ENCODE measurements at places on chromosomes 5 and 9. TPM values are rescaled to one million over a fixed set of nuclear protein-coding genes. Genes with fewer than 3 reads are reported as not detected.

DNA sequence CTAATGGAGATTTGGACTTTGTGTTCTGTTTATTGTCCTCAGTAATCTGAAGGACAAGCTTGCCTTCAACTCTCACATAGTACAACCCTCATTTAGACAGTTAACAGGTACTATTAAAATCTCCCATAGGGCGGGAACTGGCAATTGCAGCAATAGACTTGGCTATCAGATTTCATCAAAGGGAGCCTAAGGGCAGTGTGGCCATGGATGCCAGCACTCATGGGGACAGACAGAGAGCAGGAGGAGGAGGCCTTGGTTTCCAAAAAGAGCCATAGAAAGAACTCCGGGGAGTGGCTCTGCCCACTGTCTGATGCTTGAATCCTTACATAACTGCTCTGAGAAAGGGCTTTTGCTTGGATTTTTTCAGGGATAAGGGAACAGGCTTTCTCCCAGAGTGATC lies 6.8 kb downstream of the SLC36A1 start:
- H3K27ac ChIP-seq = no peak overlapping the region
- H3K36me3 ChIP-seq = no peaks in the 10 kb centered on the region
- no peaks in the 10 kb centered on the region for H3K27me3 ChIP-seq
- H3K4me3 ChIP-seq = no peak overlapping the region

DNA sequence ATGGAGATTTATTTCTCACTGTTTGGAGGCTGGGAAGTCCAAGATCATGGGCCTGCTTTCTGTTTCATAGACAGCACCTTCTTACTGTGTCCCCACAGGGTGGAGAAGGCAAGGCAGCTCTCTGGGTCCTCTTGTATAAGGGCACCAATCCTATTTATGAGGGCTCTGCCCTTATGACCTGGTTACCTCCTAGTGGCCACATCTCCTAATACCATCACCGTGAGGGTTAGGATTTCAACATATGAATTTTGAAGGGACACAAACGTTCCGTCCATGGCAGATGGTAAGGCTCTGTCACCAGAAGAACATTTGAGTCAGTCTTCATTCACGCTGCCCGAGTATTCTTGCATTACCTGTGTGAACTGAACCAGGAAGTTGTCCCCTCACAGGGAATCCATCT lies 48.4 kb downstream of the ANKRD33B start:
- no peaks in the 10 kb centered on the region for H3K27me3 ChIP-seq
- no peak overlapping the region for H3K27ac ChIP-seq
- no peak overlapping the region for H3K4me3 ChIP-seq
- no peaks in the 10 kb centered on the region for H3K4me1 ChIP-seq
- no peaks in the 10 kb centered on the region for H3K36me3 ChIP-seq

GRCh38 chr9:118529210-118529609 lies 825.0 kb downstream of the TLR4 start:
- H3K27ac ChIP-seq = no peak overlapping the region
- H3K4me1 ChIP-seq = no peaks in the 10 kb centered on the region
- no peak for DNase-seq
- H3K27me3 ChIP-seq = no peaks in the 10 kb centered on the region
- H3K36me3 ChIP-seq = no peaks in the 10 kb centered on the region

- H3K27me3 ChIP-seq = no peaks in the 10 kb centered on the region
- H3K27ac ChIP-seq = no peak within 1 kb of the TSS
Observed at GRCh38 chr9:121050128-121050988, at the start of gene C5. Gene C5 (minus strand): TSS chr9:121050275. CDS start chr9:121050246, 29 bp downstream.

DNA sequence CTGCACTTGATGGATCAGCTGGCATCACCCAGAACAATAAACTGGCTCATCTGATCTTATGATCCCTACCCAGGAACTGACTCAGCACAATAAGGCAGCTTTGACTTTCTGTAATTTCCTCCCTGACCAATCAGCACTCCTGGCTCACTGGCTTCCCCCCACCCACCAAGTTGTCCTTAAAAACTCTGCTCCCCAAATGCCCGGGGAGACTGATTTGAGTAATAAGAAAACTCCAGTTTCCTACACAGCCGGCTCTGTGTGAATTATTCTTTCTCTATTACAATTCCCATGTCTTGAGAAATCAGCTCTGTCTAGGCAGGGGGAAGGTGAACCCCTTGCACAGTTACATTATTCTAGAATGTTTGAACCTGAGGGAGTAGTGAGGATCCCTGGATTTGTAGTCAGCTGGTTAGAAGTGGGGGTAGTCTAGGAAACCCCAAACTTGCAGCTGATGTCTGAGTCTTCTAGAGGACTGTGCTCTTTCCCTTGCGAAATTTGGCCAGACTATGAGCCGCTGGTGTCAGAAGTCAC lies 111.7 kb upstream of the NEK6 start:
- H3K27me3 ChIP-seq = no peaks in the 10 kb centered on the region
- H3K4me1 ChIP-seq = no peaks in the 10 kb centered on the region
- DNase-seq = no peak
- H3K36me3 ChIP-seq = no peaks in the 10 kb centered on the region
- no peak overlapping the region for H3K27ac ChIP-seq

GRCh38 chr9:134390537-134390936 lies 64.3 kb downstream of the RXRA start:
- DNase-seq = peak; percentile 81
- peak overlapping the region; percentile 41 for H3K4me3 ChIP-seq
- H3K27me3 ChIP-seq = no peaks in the 10 kb centered on the region

DNA sequence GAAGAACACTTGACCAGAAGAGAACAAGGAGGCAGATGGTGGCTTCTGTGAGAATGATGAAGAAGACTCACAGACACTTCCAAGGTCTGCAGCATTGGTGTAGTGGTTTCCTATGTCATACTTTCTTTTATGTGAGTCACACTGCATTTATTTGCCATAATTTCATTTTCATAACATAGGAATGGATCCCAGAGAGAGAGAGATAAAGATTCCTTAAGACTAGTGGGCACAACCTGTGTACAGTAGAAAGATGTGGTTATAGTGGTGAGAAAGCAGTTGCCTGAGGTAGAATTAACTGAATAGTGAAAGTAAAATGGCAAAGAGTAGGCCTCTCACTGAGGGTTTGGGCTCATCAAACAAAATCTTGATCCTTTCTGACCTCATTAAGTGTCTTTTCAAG lies 7.6 kb upstream of the CCDC152 start:
- H3K27me3 ChIP-seq = no peaks in the 10 kb centered on the region
- H3K4me1 ChIP-seq = peaks cover 6% of the 10 kb centered on the region
- peak; percentile 27 for DNase-seq
- no peak overlapping the region for H3K27ac ChIP-seq
- H3K4me3 ChIP-seq = no peak overlapping the region
- H3K36me3 ChIP-seq = no peaks in the 10 kb centered on the region

GRCh38 chr9:137397675-137398423 lies 25.1 kb downstream of the EXD3 start:
- no peak overlapping the region for H3K27ac ChIP-seq
- no peak overlapping the region for H3K4me3 ChIP-seq
- DNase-seq = no peak
- H3K36me3 ChIP-seq = no peaks in the 10 kb centered on the region
- no peaks in the 10 kb centered on the region for H3K27me3 ChIP-seq
- H3K4me1 ChIP-seq = no peaks in the 10 kb centered on the region

GRCh38 chr5:43416803-43417394 lies 4.7 kb upstream of the CCL28 start:
- no peak overlapping the region for H3K27ac ChIP-seq
- no peaks in the 10 kb centered on the region for H3K27me3 ChIP-seq
- no peaks in the 10 kb centered on the region for H3K36me3 ChIP-seq
- no peak for DNase-seq
- H3K4me1 ChIP-seq = no peaks in the 10 kb centered on the region

- H3K4me1 ChIP-seq = peaks cover 41% of the 10 kb centered on the region
- no peak overlapping the region for H3K4me3 ChIP-seq
- no peak overlapping the region for H3K27ac ChIP-seq
- H3K36me3 ChIP-seq = no peaks in the 10 kb centered on the region
Observed at GRCh38 chr5:139514486-139514856, 31.9 kb upstream of the STING1 start.

DNA sequence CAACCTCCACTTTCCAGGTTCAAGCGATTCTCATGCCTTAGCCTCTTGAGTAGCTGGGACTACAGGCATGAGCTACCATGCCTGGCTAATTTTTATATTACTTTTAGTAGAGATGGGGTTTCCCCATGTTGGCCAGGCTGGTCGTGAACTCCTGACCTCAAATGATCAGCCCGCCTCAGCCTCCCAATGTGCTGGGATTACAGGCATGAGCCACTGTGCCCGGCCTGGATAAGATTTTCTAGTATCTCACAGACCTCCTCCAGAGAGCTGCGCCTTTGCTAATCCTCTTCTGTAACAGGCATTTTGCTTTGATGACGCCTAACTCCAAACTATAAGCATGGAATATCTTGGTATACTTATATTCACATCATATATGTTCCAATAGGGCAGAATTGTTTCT lies 99.4 kb downstream of the FSTL4 start:
- no peaks in the 10 kb centered on the region for H3K4me1 ChIP-seq
- no peak for DNase-seq
- H3K36me3 ChIP-seq = no peaks in the 10 kb centered on the region
- no peak overlapping the region for H3K4me3 ChIP-seq
- no peaks in the 10 kb centered on the region for H3K27me3 ChIP-seq
- no peak overlapping the region for H3K27ac ChIP-seq

GRCh38 chr9:96874947-96875460 lies 20.7 kb upstream of the ZNF782 start:
- peaks cover 10% of the 10 kb centered on the region for H3K27me3 ChIP-seq
- peak overlapping the region; percentile 46 for H3K4me3 ChIP-seq
- no peak overlapping the region for H3K27ac ChIP-seq

DNA sequence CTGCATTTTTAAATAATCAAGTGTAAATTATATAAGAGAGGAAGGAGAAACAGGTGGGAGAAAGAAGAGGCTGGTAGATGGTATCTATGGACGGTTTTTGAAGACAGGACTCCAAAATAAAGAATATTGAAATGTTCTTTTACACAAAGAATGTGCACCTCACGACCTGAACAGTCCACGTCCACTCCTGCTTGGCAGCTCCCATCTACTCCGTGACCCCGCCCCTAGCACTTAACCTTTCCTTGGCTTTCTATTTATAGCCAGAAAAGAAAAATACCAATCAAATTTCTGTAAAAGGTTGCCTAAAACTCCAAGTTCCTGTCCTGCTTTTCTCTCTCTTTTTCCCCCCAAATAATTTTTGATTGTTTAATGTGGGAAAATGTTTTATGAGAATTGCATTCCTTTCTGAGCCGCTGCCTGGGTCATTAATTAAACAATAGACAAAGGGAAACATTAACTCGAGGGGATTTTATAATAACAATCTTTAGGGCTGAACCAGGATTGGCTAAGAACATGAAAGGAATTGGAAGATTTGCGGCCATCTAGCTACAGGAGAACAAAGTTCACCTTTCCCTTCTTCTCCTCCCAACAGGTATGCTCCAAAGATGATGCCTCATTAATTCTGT lies 173.6 kb upstream of the MAP3K1 start:
- H3K4me3 ChIP-seq = no peak overlapping the region
- no peaks in the 10 kb centered on the region for H3K27me3 ChIP-seq
- H3K36me3 ChIP-seq = no peaks in the 10 kb centered on the region
- no peak overlapping the region for H3K27ac ChIP-seq
- H3K4me1 ChIP-seq = peaks cover 16% of the 10 kb centered on the region

DNA sequence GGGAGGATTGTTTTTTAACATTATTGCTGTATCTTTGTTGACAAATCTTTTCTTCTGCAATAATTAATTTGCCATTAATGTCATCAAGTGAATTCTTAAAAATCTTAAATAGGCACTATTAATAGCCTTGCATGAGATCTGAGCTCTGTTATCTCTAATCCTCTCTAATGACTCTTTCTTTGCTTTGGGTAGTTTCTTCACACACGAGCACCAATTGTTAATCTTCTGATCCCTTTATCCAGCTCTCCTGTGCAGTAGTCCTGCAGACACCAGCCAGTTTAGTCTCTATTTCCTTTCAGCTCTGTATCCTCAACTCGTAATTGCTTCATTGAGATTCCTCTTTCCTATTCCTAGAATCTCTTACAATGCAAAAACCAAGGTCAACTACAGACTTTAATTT lies 8.1 kb downstream of the SPINK14 start:
- no peak overlapping the region for H3K27ac ChIP-seq
- no peaks in the 10 kb centered on the region for H3K27me3 ChIP-seq
- no peak overlapping the region for H3K4me3 ChIP-seq
- DNase-seq = no peak
- no peaks in the 10 kb centered on the region for H3K36me3 ChIP-seq

- DNase-seq = no peak
- H3K27ac ChIP-seq = no peak overlapping the region
- H3K27me3 ChIP-seq = no peaks in the 10 kb centered on the region
- no peak overlapping the region for H3K4me3 ChIP-seq
- H3K4me1 ChIP-seq = no peaks in the 10 kb centered on the region
Observed at GRCh38 chr9:137348769-137349470, 46.8 kb upstream of the NRARP start.

GRCh38 chr5:69364414-69364813 lies 4.9 kb downstream of the AK6 start:
- H3K36me3 ChIP-seq = peaks cover 20% of the 10 kb centered on the region
- no peaks in the 10 kb centered on the region for H3K27me3 ChIP-seq
- H3K4me3 ChIP-seq = no peak overlapping the region
- H3K4me1 ChIP-seq = peaks cover 19% of the 10 kb centered on the region
- no peak overlapping the region for H3K27ac ChIP-seq
- peak; percentile 25 for DNase-seq

- no peaks in the 10 kb centered on the region for H3K27me3 ChIP-seq
- H3K27ac ChIP-seq = no peak overlapping the region
- no peak for DNase-seq
- H3K36me3 ChIP-seq = no peaks in the 10 kb centered on the region
Observed at GRCh38 chr5:167899490-167900070, 391.9 kb upstream of the WWC1 start.

DNA sequence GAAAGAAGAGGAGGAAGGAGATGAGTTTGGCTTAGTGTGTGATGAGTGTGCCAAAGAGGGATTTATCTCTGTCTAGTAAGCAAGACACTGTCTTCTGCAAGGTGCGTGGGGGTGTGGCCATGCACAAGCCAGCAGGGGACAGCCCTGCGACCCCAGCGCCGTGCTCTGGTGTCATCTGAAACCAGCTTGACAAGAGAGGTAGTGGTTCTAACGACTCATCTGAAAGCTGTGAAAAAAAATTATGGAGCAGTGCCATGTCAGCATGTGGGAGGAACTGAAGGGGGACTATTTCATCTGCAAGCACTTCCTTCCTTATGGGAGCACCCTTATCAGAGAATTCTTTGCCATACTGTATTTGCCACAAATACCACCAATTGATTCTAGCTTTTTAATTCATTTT lies 398.6 kb downstream of the PSAT1 start:
- no peak overlapping the region for H3K4me3 ChIP-seq
- no peak for DNase-seq
- no peaks in the 10 kb centered on the region for H3K4me1 ChIP-seq
- H3K27ac ChIP-seq = no peak overlapping the region
- no peaks in the 10 kb centered on the region for H3K36me3 ChIP-seq
- H3K27me3 ChIP-seq = no peaks in the 10 kb centered on the region

GRCh38 chr5:80048084-80048780 lies 13.1 kb downstream of the THBS4 start:
- no peak overlapping the region for H3K4me3 ChIP-seq
- no peak for DNase-seq
- no peaks in the 10 kb centered on the region for H3K4me1 ChIP-seq
- H3K36me3 ChIP-seq = no peaks in the 10 kb centered on the region
- H3K27me3 ChIP-seq = no peaks in the 10 kb centered on the region
- no peak overlapping the region for H3K27ac ChIP-seq

The NR2F1-AS1 gene
- total RNA-seq = not detected

The STRBP gene
- 21.1 TPM for total RNA-seq

The RLN2 gene
- 3.5 TPM for total RNA-seq

The PCDHGA11 gene
- total RNA-seq = 0.36 TPM

The NRARP gene
- 0.29 TPM for total RNA-seq

The ZFP2 gene
- 2.2 TPM for total RNA-seq

The DRD1 gene
- not detected for total RNA-seq

The LHX3 gene
- not detected for total RNA-seq

The GALNT12 gene
- total RNA-seq = 13.8 TPM
